NCI-H748 treated with DMSO at 0.1 percent for 48 hours (cell line): ENCODE measurements at places on chromosomes 2 and 18.

- DNase-seq: no peak
Observed at GRCh38 chr2:25298776-25299431, 42.8 kb downstream of the DNMT3A start.

- DNase-seq: no peak
Observed at GRCh38 chr2:20513946-20514345, 67.1 kb downstream of the RHOB start.

DNA sequence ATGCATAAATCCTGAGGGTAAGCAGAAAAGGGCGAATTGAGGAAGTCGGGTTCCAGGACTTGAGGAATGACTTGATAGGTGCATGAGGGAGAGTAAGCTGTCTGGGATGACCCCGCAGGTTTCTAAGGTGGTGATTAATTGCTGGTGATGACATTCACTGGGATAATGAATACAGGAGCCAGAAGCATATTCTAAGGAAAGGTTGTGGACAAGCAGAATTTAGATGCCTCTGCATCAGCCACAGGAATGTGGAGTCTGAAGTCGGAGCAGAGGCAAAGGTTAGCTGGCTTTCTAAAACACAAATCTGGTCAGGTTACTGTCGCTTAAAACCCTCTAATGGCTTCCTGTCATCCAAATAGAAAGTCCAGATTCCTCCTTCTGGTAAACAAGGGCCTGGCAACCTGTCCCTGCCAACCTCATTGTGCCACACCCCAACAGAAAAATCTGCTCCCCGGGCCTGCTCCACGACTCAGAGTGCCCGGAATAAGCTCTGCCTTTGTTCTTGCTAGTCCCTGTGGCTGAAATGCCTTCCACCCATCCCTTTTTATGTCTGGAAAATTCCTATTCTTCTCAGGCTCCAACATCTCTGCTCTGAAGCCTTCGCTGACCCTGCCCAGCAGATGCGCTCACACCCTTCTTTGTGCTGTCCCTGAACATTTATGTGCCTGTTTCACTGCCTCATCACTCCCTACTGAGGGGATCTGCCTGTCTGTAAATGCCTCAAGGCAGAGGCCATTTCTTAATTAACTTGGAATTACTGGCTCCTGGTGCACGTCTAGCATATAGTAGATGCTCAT lies 11.3 kb upstream of the TMEM214 start:
- no peak for DNase-seq

DNA sequence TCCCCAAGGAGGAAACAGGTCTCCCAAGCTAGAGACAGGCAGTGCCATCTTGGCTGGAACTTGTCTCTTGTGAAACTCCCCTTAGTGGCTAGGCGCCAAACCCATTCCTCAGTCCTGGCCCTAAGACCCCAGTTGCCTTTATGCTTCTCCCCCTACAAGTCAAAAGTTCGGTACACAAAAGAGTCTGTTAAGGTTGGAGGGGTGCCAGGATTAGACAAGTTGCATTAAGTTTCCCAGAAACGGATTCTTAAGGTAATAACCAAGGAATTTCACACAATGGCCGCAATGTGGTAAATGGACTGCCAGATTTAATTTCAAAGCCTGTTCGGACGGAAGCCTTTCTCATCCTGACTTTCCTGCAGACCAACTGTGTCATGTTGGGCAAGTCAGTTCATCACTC lies 80.7 kb downstream of the CCBE1 start:
- DNase-seq: no peak

- no peak for DNase-seq
Observed at GRCh38 chr2:126244937-126245336, 411.0 kb upstream of the GYPC start.

DNA sequence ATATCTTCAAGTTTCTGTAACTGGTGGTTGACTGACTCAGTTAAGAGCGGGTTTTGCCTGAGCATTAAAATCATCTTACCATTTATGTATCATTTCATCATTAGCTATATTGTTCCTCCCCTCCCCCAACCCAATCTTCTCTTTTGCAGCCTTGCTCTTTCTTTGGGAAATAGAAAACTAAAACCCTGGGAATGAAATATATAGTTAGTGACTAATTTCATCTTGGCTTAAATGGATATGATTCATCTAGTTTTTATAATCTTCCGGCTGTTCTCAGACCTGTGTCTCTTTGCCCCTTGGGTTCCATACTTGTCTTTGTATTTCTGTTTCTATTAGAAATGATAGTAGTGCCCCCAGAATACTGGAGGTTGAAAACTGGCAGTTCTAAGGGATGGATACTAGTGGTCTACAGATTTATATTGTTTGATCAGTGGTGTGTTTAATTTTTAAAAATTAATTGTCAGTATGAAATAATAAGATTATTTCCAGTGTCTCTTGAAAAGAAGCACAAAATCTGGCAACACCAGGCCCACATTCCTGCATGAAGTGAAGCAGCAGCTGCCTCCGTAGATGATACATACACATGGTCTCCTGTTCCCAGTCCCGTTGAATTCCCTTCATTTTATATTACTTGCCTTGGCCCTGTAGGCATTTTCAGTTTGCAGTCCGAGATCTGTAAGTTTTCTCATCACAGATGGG lies 44.5 kb downstream of the PHLPP1 start:
- DNase-seq: no peak

- DNase-seq: no peak
Observed at GRCh38 chr2:234029150-234029733, 21.3 kb upstream of the SPP2 start.

DNA sequence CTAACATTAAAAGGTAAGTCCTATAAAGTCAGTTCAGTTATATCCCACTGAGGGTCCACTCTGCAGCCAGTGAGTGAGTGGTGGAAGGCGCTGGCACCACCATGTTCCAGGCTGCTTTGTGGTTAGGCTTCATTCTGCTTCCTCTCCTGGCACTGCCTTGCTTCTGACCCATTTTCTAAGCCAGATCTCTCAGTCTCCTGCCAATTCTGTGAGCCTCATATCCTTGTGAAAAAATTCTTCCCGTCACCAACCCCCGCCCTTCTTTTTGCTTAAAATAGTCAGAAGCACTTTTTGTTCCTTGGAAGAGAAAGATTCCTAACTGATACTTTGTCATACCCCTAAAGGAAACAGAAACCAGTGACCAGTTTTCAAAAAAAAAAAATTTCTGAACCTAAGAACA lies 139.8 kb upstream of the NCK2 start:
- no peak for DNase-seq

DNA sequence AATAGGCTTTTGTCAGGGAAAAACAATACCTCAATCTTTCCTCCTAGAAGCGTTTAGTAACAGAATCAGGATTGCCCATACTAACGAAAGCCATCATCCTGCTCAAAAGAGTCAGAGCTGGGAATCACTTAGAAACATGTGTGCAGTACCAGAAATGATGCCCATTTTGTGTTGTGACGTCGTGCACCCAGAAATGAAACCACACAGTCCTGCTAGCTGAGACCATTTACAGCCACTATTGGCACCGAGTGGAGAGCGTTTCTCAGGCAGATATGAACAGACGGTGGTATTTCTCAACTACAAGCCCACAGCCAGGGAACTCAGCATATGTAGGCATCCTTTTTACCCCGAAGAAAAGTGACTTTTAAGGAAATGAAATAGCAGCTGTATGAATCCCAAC lies 284.3 kb upstream of the LRATD1 start:
- no peak for DNase-seq

- DNase-seq: peak; percentile 52
Observed at GRCh38 chr18:68735483-68736343, 20.8 kb upstream of the TMX3 start.

DNA sequence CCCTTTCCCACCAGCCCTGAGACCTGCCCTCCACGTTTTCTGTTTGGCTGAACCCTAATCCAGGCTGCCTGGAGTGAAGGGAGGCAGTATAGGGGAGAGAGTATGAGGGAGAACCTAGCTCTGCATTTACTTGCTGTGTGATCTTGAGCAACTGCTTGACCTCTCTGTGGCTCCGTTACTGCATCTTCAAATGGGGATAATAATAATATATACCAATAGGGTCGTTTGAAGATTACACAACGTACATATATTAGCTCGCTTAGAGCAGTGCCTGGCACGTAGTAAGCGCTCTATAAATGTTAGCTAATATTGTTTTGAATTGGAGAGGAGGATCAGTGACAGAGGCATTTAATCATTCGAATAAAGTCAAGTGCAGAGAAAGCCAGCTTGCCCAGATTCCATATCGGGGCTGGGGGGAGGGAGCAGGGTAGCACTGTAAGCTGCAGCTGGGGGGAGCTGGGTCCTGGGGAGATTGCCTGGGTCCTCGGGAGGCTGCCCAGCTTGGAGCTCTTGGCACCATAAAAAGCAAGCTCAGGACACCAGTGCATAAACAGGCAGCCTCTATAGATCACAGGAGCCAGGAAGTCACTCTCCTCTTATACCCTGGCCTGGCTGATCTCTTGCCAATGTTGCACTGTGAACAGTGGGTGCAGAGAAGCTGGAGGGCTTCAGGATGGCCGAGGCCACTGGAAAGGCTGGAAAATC lies 19.1 kb downstream of the KCNK3 start:
- DNase-seq: no peak

GRCh38 chr18:58267493-58267892 lies 223.5 kb downstream of the NEDD4L start:
- DNase-seq: no peak

DNA sequence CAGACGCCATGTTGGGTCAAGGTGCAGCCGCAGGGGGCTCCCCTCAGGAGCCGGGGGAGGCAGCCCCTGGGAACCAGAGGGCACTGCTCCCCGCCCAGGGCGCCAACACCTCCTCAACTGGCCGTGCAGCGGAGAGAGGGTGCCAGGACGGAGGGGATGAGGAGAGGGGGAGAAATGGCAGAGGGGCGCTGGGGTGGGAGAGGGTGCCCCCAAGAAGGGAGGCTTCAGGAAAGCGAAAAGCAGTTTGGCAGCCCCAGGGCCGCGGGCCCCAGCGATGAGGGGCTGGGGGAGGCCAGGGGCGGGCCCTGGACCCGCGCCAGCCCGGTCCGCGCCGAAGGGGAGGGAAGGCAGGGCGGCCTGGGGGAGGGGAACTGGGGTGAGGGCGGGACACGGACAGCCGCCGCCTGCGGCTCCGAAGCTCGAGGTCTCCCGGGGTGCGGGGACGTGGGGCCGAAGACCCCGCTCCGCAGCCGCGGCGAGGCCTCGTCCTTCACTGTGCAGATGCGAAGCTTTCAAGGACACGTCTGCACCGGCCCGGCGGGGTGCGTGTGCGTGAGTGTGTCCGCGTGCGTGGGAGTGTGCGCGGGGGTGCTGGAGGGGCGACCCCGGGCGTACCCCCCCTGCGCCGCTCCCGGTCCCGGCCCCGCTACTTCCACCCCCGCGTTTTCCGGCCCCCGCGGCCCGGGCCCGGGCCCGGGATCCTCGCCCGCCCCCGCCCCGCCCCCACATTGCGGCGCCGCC lies 1.4 kb downstream of the DNMT3A start:
- no peak for DNase-seq

- DNase-seq: no peak
Observed at GRCh38 chr18:79872527-79873444, 75.0 kb downstream of the KCNG2 start.

DNA sequence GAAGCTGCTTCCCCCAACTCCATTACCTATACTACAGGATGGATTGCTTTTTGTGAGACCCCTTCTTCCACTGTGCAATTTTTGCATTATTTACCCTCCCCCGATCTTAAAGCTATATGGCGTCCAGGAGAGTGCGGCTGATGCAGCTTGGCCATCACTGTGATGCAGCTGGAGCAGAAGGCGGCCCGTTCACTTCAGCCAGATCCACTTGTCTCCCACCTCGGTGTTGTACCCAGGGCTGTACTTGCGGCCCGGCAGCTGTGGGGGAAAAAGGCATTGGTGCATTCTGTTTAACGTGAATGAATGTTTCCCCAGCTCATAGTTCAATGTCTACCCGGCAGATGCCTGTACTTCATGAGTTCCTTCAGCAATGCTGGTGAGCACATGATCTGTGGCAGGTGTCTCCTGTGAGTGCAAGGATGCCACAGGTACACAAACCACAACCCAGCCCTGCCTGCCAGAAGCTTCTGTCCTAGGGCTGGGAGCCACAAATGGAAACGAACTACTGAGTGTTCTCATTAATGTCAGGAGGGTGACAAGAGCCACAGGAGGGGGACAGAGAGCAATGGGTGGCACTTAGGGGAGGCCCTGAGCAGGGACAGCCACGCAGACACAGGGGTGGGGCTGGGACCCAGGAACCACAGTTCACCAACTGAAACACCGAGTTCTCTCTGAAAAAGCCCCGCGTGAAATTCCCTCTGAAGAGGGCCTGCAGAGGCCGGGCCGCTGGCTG lies 64.0 kb downstream of the NDUFA10 start:
- no peak for DNase-seq

DNA sequence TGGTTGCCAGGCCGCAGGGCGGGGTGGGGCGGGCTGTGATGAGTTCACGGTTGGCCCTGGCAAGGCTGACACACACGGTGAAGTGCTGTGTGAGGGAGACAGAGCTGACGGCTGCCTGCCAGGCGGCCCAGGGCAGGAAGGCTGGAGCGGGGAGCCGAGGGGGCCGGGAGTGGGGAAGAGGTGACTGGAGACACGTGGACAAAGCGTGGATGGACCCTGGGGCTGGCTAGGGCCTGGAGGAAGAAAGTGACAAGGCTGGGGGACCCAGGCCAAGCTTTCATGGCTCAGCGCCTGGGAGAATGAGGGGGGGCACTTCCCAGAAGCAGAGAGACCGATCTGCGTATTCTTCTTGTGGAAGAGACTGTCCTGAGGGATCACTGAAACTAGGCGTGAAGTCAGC lies 123.2 kb downstream of the DYSF start:
- DNase-seq: no peak

DNA sequence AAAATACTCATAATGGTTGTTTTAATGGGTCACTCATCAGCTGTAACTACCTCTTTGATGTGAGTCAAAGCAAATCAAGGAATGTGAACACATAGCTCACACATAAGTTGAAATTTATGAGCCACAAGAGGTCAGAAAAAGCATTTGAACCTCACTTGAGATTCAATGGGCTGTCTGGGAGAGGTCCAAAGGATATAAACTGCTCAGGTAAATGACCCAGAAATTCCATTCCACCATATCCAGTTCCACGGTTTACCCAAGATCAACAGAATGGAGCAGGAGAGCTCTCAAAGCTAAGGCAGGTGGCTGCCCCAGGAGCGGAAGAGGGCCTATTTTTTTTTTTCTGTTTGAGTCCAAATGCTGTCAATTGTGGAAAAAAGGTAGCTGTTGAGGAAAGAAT lies 464.1 kb downstream of the TNS1 start:
- no peak for DNase-seq

GRCh38 chr2:39469807-39470206 lies 32.7 kb upstream of the MAP4K3 start:
- DNase-seq: no peak

DNA sequence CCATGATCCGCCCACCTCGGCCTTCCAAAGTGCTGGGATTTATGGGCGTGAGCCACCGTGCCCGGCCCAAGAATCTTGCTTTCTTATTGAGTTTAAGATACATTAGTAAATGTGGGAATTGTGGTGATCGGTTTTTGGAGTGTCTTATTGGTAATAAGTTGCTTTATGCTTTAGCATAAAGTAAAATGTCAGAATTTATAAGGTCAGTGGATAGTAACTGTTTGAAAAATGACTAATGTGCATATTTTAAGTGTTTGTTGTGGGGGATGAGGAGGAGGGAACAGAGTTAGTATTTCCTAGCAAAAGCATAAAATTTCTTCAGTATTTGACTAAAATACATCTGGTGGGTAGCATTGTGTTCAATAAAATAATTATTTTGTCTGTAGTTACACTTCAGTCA lies 77.4 kb downstream of the SLC39A10 start:
- no peak for DNase-seq

GRCh38 chr2:178069551-178069950 lies 3.0 kb downstream of the PDE11A start:
- DNase-seq: no peak
